Transverse colon (tissue), 4 donors: ENCODE measurements at places on chromosomes 1 and 21. TPM values are rescaled to one million over a fixed set of nuclear protein-coding genes. Genes with fewer than 3 reads are reported as not detected.

DNA sequence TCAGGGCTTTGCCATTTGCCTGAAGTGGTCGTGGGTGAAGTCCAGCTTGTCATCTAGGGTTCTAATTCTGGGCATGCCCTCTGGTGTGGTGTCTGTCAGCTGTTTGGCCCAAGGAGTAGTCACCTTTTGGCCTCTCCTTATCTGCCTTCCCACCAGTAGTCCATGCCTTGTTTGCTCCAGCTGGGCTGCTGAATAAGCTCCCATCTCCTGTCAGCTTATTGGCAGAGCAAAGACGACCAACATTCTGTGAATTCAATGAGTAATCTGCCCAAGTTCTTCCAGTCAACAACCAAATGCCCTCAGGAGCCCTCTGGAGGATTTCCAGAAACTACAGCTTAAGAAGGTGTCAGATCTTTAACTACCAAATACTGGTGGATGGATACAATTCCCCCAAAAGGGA lies 7.0 kb downstream of the BCAN start:
- no peak for DNase-seq
- no peaks in the 10 kb centered on the region for H3K4me1 ChIP-seq
- H3K27me3 ChIP-seq = peaks cover 64% of the 10 kb centered on the region

GRCh38 chr1:236280438-236281197 lies 1.1 kb downstream of the ERO1B start:
- peak overlapping the region; percentile 98 for H3K4me3 ChIP-seq
- H3K27me3 ChIP-seq = no peaks in the 10 kb centered on the region
- peaks cover 16% of the 10 kb centered on the region for H3K4me1 ChIP-seq
- peak overlapping the region; percentile 88 for H3K27ac ChIP-seq
- DNase-seq = peak; percentile 12
- no peaks in the 10 kb centered on the region for H3K36me3 ChIP-seq

DNA sequence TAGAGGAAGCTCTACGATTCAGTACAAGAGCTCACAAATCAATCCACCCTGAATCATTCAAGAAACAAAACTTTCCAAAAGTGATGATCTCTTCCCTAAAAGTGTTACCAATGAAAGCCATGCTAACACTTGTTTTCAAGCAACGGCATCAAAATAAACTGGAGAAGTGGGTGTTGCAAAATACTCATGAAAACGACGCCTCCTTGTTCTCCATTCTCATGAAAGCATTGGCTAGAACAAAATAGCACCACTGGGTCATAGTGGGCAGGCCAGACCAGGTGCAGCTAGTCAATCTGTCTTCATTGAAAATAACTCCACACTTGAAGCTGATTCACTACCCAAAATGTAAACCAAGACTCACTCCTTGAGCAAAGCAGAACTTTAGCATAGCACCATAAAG lies 4.3 kb downstream of the TIAM1 start:
- no peaks in the 10 kb centered on the region for H3K36me3 ChIP-seq
- no peak overlapping the region for H3K27ac ChIP-seq
- H3K4me3 ChIP-seq = no peak overlapping the region

DNA sequence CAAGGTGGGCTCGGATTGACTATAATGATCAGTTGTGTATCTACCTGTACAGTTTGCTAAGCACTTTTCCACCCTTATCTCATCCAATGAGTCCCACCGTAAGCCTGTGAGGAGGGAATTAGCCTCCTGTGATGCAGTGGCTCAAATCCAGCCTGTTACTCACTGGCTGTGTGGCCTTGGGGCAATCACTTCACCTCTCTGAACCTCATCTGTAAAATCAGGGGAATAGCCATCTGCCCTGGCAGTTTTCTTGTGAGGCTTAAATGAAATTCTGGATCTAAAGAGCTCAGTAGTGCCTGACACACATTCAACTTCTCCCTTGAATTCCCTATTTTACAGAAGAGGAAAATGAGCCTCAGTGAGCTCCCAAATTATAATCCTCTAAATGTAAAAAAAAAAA lies 7.4 kb upstream of the EXTL1 start:
- no peak overlapping the region for H3K4me3 ChIP-seq
- H3K36me3 ChIP-seq = no peaks in the 10 kb centered on the region
- H3K27me3 ChIP-seq = no peaks in the 10 kb centered on the region
- no peak for DNase-seq
- H3K4me1 ChIP-seq = no peaks in the 10 kb centered on the region

GRCh38 chr1:67677408-67677807 lies 7.6 kb upstream of the GADD45A start:
- H3K36me3 ChIP-seq = no peaks in the 10 kb centered on the region
- peaks cover 13% of the 10 kb centered on the region for H3K4me1 ChIP-seq
- H3K4me3 ChIP-seq = no peak overlapping the region
- DNase-seq = no peak

GRCh38 chr1:158255656-158256055 lies 1.4 kb downstream of the CD1A start:
- no peaks in the 10 kb centered on the region for H3K4me1 ChIP-seq
- H3K4me3 ChIP-seq = no peak overlapping the region
- no peak for DNase-seq
- H3K36me3 ChIP-seq = no peaks in the 10 kb centered on the region
- H3K27me3 ChIP-seq = no peaks in the 10 kb centered on the region

GRCh38 chr1:9211291-9211811 lies 23.2 kb upstream of the H6PD start:
- H3K36me3 ChIP-seq = no peaks in the 10 kb centered on the region
- H3K4me1 ChIP-seq = no peaks in the 10 kb centered on the region
- no peak overlapping the region for H3K4me3 ChIP-seq

GRCh38 chr1:198811449-198811848 lies 172.6 kb downstream of the PTPRC start:
- DNase-seq = no peak
- no peak overlapping the region for H3K4me3 ChIP-seq
- H3K27ac ChIP-seq = no peak overlapping the region
- no peaks in the 10 kb centered on the region for H3K4me1 ChIP-seq
- H3K36me3 ChIP-seq = no peaks in the 10 kb centered on the region

TNFAIP8L2 gene
- 3.4 TPM for total RNA-seq

ZNF695 gene
- 0.16 TPM for total RNA-seq

NUDT17 gene
- 1.1 TPM for total RNA-seq

OR2M3 gene
- not detected for total RNA-seq

CFHR2 gene
- not detected for total RNA-seq

NOC2L gene
- 32.6 TPM for total RNA-seq
